Stimulated activated CD8-positive, alpha-beta memory T cell treated with anti-CD3 and anti-CD28 coated beads, Interleukin-7, amount 100 ng/mL, for 24 hours (primary cell): ENCODE measurements at places on chromosomes 4 and X.

GRCh38 chr4:40305328-40306170 is 29.6 kb upstream of the CHRNA9 start:
- DNase-seq: no peak

DNA sequence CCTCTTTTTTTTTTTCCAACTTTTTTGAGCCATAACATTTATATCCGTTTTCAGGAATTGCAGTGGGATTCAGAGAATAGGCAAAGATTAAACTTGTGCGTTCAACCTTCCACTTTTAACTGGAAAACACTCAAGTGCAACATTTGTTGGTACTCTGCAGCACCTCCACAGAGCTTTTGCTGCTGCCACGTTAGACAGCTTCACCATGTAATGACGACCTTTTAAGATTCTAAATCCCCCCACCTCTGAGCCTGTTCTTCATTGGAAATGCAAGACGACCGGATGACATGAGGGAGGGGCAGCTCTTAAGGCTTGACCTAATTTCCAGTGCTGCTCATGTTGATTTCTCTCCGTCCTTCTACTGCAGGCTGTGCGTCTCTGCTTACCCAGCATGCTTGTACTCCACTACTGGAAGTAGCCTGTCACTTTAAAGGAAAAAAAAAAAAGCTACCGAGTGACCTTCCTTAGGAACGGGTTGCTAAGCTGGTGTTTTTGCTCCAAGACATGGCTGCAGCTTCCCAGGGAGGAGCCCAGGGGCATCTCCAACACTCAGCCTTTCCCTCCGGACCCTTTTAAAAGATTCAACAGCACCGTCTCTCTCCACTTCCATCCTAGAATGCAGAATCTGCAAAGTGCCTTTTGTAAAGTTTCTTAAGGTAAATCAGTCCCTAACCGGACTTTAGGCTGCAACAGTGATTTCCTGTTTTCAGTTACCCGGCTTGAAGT is at the start of gene CC2D2A:
Gene CC2D2A (plus strand): TSS at position 481 of the 726 bp plus-strand sequence. CDS start 6,051 bp downstream, outside the sequence.
- no peak for DNase-seq

GRCh38 chr4:99885063-99885664 is 9.1 kb downstream of the LAMTOR3 start:
- no peak for DNase-seq

DNA sequence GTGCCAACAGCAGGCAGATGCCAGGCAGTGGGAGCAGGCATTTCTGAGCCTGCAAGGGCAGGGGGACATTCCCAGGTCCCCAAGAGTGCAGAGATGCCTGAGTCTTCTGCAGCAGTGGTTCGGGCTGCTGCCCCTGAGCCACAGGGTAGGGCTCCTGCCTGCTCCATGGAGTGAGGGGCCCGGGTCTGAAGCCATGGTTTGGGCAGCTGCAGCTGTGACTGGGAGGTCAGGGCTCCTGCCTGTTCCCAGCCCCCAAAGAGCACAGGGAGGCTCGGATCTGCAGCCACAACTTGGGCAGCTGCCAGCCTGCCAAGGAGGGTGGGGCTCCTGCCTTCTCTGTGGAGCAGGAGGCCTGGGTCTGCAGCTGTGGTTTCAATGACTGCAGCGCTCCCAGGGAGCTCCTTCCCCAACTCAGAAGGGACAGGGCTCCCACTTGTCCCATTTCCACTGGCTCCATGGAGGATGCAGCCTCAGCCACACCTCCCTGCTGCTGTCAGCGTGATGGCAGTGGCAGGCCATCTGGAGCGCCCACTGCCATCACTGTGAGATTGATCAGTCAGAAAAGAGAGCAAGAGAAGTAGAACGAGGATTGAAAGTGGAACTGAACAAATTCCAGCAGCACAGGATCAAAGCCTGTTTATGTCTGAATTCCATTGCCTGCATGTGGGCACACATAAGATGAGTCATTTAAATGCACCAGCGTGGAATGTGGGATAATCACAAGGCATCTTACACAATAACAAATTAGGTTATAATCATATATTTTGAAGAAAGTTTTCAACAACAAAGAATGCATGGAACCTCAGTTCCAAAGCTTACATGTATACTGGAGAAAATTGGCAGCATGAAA is 93.1 kb upstream of the CXorf51A start:
- DNase-seq: no peak

- DNase-seq: no peak
These were observed 51.6 kb upstream of the SLC16A2 start for GRCh38 chrX:74369666-74370065.

DNA sequence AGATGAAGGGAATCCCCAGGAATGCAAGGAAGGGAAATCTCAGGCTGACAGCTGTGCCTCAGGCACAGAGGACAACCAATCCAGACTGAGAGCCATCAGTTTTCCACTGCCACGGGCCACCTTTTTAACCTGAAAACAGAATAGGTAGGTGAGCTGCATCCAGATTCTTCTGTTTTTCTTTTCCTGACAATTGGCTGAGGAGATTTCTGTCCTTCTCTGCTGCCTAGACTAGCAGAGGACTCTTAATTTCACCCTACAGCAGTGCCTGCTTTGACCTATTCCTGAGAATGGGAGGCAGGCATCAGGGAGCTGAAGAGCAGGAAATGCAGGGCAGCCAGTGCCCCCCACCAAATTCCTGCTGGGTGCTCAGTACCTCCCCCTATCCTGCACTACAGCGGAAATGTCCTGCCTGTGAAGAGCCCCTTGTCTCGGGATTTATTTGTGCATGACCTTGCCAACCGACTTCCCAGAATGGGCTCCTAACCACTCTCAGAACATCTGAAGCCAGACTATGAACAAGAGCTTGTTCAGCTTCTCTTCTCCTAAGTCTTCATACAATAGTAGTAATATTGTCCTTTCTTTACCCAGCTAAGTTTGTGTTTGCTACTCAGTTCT is 65.1 kb downstream of the CASK start:
- no peak for DNase-seq

DNA sequence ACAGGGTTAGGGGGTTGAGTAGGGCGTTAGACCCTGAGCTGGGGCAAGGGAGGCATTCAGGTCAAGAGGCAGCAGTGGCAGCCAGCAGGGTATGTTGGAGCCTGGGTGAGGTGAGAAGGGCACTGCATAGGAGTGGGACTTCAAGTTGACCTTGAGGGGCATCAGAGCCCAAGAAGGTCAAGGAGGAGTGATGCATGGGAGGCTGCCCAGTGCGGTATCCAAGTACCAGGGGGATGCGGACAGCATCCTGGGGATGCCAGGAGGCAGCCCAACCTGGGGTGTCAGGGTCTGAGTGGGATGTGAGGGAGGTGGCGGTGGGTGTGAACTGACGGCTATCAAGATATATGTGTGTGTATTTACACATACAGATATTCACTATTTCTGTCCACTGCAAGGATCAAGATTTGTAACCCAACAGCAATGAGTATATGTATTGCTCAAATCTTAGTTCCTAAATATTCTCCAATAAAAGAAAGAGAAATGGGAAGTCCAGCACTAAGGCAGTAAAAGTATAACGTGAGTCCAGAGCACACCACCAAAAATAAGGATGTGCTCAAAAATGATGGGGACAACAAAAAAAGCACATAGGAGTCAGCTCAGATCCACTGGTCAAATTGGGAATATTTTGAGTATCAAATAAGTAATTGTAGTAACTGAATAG is 9.8 kb upstream of the DCLK2 start:
- DNase-seq: no peak

DNA sequence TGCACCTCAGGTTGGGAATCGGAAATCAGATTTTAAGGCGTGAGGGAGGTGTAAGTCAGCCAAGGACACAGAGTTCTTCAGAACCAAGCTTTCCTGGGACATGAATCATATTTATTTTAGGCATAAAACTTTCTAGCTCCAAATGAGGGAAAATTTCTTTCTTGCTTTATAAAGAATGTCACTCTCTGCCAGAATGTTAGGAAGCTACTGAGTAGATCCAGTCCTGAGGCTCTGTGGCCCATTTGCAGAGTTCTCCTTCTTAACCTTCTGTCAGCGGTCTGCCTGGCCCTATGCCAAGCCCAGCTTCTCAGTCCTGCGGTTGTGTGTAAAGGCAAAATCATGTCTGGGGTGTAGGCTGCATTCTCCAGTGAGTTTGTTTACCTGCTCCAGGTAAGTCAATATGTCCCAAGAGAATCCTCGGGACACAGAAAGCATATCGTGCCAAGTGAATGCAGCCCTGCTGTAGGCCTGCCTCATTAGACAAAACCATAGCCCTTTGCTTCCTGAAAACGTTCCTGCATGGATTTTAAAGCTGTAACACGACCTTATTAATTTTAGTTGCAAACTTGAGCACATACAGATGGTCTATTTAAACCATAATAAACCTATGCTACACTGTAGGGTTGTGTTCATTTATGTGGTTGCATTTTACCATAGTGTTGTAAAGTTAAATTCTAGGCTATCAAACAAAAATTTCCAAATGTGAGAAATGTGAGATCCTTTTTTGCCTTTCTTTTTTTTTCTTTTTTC is 29.2 kb upstream of the CCNI start:
- DNase-seq: no peak

GRCh38 chr4:23728971-23729370 is 160.9 kb downstream of the PPARGC1A start:
- DNase-seq: no peak

- DNase-seq: no peak
These were observed 3.2 kb downstream of the PRDM5 start for GRCh38 chr4:120919358-120919757.

- DNase-seq: no peak
These were observed 33.3 kb upstream of the SULT1B1 start for GRCh38 chr4:69793732-69794131.
